ENCODE measurements at places on chromosomes 7 and 10.

GRCh38 chr7:50598460-50599343, 33.5 kb upstream of the DDC start:
- no peak for DNase-seq

GRCh38 chr10:68517188-68517587, 10.1 kb downstream of the SLC25A16 start:
- DNase-seq, result no peak

DNA sequence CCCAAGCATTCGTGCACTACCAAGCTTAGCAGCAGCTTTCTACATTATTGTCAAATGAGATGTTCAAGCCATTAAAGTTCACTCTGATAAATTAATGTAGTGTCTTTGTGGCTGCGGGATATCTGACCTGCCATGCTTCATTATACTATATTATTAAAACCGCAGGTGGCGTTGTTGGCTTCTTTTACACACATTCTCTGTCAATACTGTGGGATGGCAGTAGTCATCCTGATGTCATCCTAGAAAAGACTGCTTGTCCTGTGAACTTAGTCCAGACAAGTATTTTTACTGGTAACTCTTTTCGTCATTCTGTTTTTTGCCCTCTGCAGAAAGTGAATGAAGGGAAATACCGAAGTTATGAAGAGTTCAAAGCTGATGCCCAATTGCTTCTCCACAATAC, 103.9 kb downstream of the ZMYND11 start:
- no peak for DNase-seq

DNA sequence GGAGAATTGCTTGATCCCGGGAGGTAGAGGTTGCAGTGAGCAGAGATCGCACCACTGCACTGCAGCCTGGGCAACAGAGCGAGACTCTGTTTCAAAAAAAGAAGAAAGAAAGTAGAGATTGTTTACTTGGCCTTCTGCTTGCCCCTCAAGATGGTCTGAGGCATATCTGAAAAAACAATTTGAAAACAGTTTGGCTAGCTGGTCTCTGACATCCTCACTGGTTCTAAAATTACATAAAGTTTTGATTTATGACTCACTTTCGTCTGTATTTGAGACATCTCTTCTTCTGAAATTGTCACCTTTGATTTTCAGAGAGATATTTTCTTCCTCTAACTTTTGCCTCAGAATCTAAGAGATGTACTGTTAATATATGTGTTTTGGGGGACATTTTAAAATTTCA, 49.6 kb upstream of the HELLS start:
- DNase-seq, result no peak

GRCh38 chr7:133575726-133576440, 323.0 kb downstream of the EXOC4 start:
- no peak for DNase-seq

- DNase-seq, result no peak
Measured at GRCh38 chr7:87852306-87852705, 23.9 kb downstream of the SLC25A40 start.

DNA sequence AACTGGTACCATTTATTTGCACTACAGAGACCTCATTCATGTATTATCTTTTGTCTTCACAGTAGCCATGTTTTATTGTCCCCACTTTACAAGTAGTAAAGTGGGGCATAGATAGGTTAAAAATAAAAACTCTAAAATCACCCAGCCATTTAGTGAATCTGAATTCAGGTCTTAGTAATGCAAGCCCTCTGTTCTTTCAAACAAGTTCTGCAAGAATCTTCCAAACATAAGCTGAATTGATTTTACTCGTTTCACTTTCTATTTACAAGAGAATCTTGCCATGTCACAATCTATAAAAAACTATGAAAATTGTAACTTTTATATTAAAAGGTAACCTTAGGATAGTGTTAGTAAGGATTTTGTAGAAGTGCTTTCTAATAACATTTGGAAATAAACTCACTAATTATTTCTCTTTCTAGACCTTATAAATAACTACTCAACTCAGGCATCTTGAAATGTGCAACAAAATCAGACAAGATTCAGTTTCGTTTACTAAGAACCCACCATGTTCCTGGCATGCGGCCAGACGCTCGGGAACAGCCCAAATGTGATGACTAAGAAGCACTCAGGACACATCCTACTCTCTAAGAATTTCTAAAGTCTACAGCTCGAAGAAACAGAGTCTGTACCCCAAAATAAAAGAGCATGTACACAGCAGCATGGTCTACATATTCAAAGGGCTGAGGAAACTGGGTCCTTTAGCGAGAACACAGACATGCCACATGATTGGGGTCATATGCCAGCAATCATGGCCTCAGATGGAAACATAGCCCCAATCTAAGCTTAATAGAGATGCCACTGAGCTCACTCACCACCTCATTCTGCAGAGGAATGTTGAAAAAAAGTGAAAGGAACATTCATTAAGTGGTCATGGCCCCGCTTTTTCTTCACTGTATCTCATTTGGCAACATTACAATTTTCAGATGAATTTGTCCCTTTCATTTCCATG, 167.6 kb downstream of the AMPH start:
- no peak for DNase-seq
